ENCODE measurements at places on chromosomes 3 and 15.

DNA sequence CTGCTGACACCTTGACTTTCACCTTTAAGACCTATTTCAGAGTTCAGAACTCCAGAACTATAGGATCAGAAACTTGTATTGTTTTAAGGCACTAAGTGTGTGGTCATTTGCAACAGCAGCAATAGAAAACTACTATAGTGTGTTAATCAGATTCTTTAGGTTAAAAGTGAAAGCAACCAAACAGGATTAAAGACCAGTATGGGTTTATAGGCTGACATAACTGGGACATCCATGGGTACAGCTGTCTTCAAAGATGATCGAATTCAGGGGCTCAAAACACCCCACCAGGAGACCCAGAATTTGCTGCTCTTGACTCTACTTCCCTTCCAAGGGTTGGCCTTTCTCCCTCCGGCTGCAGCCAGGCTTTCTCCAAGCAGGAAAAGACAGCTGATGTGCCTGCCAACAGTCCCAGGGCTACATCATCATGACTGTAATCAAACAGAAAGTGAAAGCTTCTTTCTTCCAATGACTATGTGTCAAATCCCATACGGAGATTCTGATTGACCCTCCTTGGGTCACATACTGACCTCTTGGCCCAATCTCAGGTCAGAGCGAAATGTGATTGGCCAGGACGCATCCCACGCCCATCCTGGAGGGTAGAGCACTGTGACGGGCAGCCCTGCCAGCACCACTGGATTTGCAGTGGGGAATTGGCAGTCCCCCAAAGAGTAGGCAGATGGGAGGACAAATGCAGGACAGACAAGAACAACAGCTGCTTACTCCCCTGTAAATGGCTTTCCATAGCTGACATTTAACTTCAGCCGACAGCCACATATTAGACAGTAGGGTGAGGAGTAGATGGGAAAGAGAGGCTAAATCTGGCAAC lies 51.4 kb upstream of the RNF7 start:
- H3K27ac ChIP-seq: peak overlapping the region; percentile 40
- H3K4me1 ChIP-seq: peaks cover 2% of the 10 kb centered on the region
- H3K27me3 ChIP-seq: no peaks in the 10 kb centered on the region
- DNase-seq: peak; percentile 66
- H3K4me3 ChIP-seq: no peak overlapping the region

DNA sequence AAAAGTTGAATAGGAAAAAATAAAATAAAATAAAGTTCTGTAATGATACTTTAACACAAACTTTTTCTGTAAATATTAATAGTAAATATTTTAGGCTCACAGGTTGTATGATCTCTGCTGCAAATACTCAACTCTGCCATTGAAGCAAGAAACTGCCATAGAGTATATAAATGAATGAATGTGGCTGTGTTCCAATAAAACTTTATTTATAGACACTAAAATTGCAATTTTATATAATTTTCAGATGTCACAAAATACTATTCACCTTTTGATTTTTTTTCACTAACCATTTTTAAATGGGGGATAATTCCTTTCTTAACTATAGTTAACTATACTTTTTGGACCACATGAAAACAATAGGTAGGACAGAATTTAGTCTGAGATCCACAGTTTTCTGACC lies 16.0 kb downstream of the EIF1B start:
- no peak overlapping the region for H3K27ac ChIP-seq
- no peaks in the 10 kb centered on the region for H3K27me3 ChIP-seq
- DNase-seq: no peak
- H3K4me3 ChIP-seq: no peak overlapping the region

GRCh38 chr3:5428607-5429516 lies 241.4 kb downstream of the EDEM1 start:
- no peak overlapping the region for H3K4me3 ChIP-seq
- no peaks in the 10 kb centered on the region for H3K27me3 ChIP-seq
- H3K4me1 ChIP-seq: no peaks in the 10 kb centered on the region

DNA sequence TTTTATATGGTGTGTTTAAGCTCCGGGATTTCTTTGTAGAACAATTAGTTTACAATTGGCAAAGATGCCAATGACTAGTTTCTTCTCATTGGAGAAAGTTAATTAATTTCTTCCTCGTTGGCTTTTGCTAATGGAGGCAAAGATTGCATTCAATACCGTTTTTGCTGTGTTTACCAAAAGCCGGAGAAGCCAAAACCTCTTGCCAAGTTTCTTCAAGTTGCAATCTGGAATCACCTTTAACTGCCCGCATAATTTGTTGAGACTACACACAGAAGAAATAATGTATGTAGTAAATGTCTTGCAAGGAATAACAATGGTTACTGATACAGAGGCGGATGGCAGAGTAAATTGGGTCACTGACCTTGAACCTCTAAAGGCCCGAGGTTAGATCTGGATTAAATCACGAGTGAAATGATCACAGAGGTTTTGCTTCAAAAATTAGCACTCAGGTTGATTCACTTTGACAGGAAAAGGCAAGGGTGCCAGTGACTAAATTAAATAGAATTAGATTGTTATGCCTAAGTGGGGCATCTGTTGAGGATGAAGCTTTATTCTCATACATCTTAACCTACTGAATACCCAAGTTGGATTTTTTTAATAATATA lies 732.1 kb upstream of the NR2F2 start:
- H3K27ac ChIP-seq: no peak overlapping the region
- no peaks in the 10 kb centered on the region for H3K4me1 ChIP-seq
- no peak for DNase-seq
- H3K4me3 ChIP-seq: no peak overlapping the region

Data from large intestine (tissue), 12 donors.